Bone marrow (tissue), 2 donors: ENCODE measurements at places on chromosomes 11 and 22.
A peak's percentile ranks its signal among the peaks of the same experiment; 100 is the strongest.

DNA sequence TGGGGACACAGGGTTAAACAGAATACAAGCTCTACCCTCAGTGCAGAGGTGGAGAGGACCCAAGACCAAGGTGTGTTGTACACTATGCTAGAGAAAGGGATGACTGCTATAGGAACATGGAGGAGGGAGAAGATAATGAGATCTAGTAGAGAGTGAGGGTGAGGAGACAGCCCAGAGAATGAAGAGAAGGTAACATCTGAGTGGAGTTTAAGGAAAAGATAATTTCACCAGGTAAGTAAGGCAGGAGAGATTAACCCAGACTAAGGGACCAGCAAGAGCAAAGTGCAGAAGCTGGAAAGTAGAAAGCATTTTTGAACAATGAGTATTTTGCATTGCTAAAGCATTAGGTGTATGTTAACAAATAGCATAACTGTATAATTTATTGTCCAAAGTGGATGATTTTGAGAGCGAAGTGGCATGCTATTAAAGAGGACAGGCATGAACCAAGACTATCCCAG is 128.8 kb downstream of the RASSF10 start:
- no peak for DNase-seq

GRCh38 chr11:5279471-5280090 is 9.8 kb upstream of the HBE1 start:
- no peak for DNase-seq

- no peak for DNase-seq
Observed at GRCh38 chr11:65034423-65034822, 6.6 kb upstream of the SAC3D1 start.

DNA sequence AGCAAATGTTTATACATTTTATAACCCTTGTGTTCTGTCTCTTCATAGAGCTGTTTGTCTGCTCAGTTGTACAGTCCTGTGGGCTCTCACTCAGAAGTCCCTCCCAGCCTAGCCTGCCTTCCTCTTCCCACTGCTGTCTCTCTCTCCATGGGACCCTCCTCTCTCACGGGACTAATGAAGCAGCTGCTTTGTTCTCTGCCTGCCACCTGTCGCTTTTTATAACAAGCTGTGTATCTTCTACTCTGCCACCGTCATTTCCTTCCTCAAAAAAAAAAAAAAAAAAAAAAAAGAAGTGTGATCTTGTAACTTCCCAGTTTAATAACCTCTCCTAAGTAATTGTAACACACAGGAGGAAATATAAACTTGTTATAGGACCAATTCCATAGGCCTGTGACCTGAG is 92.2 kb upstream of the ALKBH3 start:
- DNase-seq = no peak

DNA sequence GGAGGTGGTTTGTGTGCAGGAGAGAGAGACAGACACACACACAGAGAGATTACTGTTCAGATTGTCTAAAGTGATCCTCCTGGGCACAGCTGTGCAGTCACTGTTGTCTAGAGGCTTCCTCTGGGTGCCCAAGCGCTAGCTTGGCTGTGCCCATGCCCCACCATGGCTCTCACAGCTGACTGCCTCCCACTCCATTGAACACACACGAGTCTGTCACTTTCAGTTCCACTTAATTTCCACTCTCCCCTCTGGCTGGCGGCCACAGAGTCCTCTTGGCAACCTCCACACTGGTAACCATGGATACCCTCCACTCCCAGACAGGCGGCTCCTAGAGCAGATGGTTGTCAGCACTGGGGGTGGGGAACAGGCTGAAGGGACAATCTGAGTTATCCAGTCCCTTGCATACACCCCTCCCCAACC is 29.1 kb downstream of the MAP6 start:
- DNase-seq = no peak

GRCh38 chr22:19291218-19291579 is 320 bp downstream of the CLTCL1 start:
- no peak for DNase-seq

DNA sequence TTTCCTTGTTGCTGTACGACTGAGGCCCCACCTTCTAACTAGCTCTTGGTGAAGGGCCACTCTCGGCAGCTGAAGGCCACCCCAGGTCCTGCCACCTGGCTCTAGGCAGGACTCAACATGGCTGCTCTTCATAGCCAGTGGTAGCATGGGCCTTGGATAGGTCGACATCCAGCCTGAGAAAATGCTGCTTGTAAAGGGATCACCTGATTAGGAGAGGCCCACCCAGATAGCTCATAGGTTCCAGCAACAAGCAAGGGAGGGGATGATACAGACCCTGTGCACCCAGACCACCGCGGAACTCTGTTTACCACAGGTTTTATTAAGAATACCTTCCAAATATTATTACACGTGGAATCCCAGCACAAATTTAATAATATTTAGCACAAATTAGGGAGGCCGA is 341.4 kb downstream of the BRD1 start:
- no peak for DNase-seq

DNA sequence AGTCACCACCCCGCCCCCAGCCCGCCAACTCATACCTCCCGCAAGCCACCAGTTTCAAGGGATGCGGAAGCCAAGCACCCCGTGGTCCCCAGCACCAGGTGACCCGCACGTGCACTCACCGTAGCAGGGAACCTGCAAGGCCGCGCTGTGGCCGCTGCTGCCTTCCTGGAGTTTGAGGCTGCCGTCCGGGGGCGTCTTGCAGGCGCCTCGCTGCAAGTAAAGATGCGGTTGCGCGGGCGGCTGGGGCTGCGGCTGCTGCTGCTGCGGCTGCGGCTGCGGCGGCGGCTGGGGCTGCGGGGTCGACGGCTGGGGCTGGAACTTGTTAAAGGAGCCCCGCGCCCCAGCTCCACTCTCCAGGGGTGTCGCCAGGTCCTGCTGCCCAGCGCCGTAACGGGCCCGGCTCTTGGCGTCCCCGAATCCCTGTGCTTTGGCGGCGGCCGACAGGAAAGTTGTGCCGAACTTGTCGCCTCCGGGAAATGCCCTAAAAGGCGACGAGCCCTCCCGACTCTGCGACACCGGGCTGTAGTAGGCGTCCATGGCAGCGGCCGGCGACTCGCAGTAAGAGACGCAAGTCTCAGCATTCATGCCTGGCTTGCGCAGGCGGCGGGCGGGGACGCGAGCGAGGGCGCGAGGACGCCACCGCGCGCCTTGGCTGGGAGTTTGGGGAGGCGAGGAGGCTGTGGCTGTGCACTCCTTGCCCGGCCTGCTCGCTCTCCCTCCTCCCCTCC is at the start of gene ALX4:
TSS of gene ALX4 (minus strand) at position 662 of the 728 bp plus-strand sequence. CDS start at position 585, 77 bp downstream.
- no peak for DNase-seq

DNA sequence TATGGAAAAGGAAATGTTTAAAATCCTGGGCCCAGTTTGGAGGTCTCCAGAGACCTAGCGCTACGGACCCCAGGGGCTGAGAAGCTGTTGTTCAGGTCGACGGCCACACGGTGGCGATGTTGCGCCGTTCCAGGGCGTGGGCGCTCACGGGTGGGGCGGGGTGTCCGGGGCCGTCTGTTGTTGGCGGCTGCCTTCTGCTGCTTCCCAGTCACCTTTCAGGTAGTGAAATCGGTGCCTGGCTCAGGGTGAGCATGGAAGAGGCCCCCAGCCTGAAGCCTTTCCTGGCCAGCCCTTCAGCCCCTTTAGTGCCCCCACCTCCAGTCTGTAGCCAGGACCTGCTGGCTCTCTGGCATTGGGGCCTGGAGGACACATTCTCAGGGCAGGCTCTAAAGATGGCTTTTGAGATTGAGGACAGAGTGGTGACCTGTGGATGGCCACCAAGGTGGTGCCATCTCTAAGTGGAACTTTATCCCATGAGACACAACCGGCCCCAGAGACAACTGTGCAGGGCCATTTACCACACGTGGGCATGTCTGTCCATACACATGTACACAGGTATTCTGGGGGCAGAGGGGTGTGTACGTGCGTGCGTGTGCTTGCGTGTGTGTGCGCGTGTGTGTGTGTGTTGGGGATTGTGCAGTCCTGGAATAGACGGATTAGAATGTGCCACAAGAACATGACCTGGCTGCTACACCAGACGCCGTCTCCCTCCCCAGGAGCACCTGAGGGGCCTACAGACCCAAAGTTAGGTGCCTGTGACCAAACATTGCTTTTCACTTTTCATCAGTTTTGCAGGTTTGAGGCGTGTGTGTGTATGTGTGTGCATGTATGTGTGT is 53.8 kb downstream of the ST14 start:
- DNase-seq = peak; percentile 42

DNA sequence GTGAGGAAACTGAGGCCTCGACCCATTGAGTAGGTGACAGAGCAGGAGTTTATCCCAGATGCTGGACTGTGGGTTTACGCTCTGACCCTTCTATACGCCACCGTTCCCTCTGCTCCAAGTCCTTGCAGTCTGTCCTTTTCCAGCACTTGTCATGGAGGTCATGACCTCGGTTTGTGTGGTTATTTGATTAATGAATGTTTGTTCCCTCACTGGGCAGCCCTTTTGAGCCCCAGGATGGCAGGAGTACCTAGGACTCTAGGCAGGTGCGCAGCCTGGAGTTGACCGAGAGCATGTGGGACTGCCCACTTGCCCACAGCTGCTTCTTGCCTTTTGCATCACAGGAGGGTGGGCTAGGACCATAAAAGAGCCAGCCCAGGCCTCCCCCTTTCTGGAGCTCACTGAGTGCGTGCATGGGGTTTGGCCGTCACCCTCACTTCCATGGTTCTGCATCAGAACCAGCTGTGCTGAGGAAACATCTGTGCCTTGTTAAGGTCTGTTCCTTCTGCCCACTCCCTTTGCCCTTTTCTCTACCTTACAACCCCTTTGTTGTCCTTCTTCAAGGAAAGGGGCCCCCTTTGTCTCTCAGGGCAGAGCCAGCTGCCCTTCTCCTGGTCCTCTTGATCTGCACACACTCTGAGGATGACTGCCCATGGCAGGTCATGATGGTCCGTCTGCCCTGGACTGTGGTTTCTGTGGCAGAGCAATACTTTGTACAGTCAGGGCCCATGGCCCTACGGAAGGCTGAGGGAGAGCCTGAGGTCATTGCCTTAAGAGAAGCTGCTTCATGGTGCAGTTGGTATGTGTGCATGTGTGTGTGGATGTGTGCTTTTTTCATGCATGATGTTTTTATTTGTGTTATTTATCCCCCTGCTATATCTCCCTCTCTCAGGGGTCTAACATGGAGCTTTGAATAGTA is 38.2 kb downstream of the BMAL1 start:
- DNase-seq = no peak

GRCh38 chr11:109302591-109303334 is 119.2 kb upstream of the C11orf87 start:
- no peak for DNase-seq
